ENCODE measurements at places on chromosomes 6 and 20. TPM values are rescaled to one million over a fixed set of nuclear protein-coding genes. Genes with fewer than 3 reads are reported as not detected.

Gene TREM2
- total RNA-seq, result not detected

Gene ZBP1
- not detected for total RNA-seq

Gene IL20RA
- not detected for total RNA-seq

Gene SYTL3
- 3.6 TPM for total RNA-seq

Gene CFAP206
- 0.28 TPM for total RNA-seq

Gene DEFB132
- not detected for total RNA-seq

Gene KCNG1
- total RNA-seq, result 23.7 TPM

Gene UBR2
- 42.8 TPM for total RNA-seq

Gene TSBP1
- not detected for total RNA-seq

Gene MEP1A
- total RNA-seq, result not detected

Gene FOXS1
- not detected for total RNA-seq

Gene SLC52A3
- not detected for total RNA-seq

Gene HLA-DQA1
- not detected for total RNA-seq

Gene TAP2
- total RNA-seq, result 6.6 TPM

Gene CDH4
- total RNA-seq, result 1.6 TPM

Gene BHLHE23
- not detected for total RNA-seq

Gene GRM1
- total RNA-seq, result not detected

Measured in IMR-90 (cell line).